CD4-positive, alpha-beta memory T cell (primary cell): ENCODE measurements at places on chromosomes 7 and 10. TPM values are rescaled to one million over a fixed set of nuclear protein-coding genes. Genes with fewer than 3 reads are reported as not detected.

DNA sequence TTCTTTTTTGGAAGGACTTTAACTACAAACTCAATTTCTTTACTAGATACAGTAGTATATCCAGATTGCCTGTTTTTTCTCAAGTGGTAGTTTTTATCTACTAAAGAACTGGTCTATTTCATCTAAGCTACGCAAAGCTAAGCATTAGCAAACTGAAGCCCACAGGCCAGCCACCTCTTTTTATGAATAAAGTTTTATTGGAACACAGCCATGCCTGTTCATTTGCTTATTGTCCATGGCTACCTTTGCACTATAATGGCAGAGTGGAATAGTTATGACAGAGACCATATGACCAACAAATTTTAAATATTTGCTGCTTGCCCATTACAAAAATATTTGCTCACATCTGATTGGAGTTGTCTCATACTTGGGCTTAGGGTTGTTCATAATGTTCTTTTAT, 168.7 kb downstream of the CAMK1D start:
- H3K27ac ChIP-seq = no peak overlapping the region
- no peaks in the 10 kb centered on the region for H3K27me3 ChIP-seq
- H3K36me3 ChIP-seq = no peaks in the 10 kb centered on the region
- no peak overlapping the region for H3K4me3 ChIP-seq
- H3K4me1 ChIP-seq = peaks cover 7% of the 10 kb centered on the region
- no peak for DNase-seq

DNA sequence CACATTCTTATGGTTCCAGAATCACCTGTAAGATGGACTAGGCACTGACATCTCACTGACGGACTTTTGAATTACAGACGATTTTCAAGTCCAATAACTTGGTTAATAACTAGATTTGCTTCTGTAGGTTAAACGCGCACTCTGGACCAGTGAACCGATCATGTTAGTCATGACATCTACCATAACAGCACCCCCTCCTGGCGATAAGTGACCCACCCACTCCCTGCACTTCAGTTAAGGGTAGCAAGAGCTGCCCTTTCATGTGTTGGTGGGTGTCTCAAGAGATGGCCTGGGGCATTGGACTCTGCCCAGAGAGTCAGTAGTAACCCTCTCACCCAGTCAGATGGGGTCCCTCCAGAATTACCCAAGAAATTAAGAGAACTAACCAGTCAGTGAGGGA, 12.9 kb downstream of the GRM8 start:
- H3K4me3 ChIP-seq = no peak overlapping the region
- H3K36me3 ChIP-seq = no peaks in the 10 kb centered on the region
- H3K27ac ChIP-seq = no peak overlapping the region
- H3K27me3 ChIP-seq = no peaks in the 10 kb centered on the region
- H3K4me1 ChIP-seq = no peaks in the 10 kb centered on the region

DNA sequence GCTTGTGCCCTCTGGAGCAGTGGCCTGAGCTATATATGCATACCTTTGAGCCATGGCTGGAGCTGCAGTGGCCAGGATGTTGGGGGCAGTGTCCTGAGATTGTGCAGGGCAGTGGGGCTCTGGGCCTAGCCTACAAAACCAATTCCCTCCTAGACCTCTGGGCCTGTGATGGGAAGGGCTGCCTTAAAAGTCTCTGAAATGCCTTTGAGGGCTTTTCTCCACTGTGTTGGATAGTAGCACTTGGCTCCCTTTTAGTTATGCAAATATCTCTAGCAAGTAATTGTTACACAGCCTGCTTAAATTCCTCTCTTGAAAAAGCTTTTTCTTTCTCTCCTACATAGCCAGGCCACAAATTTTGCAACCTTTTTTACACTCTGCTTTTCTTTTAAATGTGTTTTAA, 426.4 kb downstream of the ACTR3B start:
- no peak for DNase-seq
- no peaks in the 10 kb centered on the region for H3K36me3 ChIP-seq
- H3K4me3 ChIP-seq = no peak overlapping the region
- no peaks in the 10 kb centered on the region for H3K27me3 ChIP-seq
- H3K4me1 ChIP-seq = no peaks in the 10 kb centered on the region

- no peak for DNase-seq
- no peak overlapping the region for H3K4me3 ChIP-seq
- no peaks in the 10 kb centered on the region for H3K27me3 ChIP-seq
- no peak overlapping the region for H3K27ac ChIP-seq
These were observed 26.9 kb upstream of the OR9A4 start for GRCh38 chr7:141889321-141889720.

Gene BAMBI
- total RNA-seq = not detected

Gene EPO
- total RNA-seq = not detected

Gene FBXL13
- total RNA-seq = 2.2 TPM

Gene HOXA13
- total RNA-seq = not detected

Gene ELN
- not detected for total RNA-seq

Gene SPDYE18
- total RNA-seq = 2.8 TPM

Gene HOXA7
- total RNA-seq = not detected
